ENCODE measurements at places on chromosomes 12 and 14.

- DNase-seq: no peak
These were observed 313.5 kb downstream of the ALG10 start for GRCh38 chr12:34335819-34336262.

- DNase-seq: no peak
These were observed 74.4 kb downstream of the TMX1 start for GRCh38 chr14:51314321-51315015.

DNA sequence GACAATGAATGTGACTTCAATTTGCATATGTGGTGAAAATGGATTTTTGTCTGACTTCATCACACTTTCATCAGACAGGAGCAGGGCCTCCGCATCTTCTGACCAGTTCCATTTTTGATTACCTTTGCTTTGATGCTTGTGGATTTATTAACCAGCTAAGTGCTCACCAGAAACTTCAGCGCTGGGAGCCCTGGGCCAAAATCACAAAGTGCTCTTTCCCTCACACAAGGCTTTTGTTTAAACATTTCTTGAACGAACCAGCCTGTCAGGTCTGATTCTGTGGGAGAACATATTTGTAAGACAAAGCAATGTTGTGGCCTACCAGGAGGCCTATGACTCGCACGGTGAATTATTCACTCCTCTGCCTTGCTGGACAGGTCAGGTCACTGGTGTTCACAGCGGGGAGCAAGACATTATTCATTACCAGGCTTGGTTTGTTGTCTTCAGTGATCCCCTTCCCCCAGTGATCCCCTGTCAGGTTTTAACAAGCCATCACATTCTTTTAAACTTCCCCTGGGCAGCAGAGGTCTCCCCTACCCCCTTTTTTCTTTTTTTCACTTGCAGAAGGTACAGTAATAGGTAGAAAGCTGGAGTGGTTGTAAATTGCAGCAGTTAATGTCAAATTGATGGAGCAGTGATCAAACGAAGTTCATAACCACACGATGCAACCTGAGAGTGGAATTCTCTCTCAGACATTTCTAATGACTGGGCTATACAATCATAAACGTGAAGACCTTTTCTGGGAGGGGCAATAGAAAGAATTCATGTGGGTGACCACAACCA, 167.5 kb upstream of the PRICKLE1 start:
- DNase-seq: peak; percentile 88

DNA sequence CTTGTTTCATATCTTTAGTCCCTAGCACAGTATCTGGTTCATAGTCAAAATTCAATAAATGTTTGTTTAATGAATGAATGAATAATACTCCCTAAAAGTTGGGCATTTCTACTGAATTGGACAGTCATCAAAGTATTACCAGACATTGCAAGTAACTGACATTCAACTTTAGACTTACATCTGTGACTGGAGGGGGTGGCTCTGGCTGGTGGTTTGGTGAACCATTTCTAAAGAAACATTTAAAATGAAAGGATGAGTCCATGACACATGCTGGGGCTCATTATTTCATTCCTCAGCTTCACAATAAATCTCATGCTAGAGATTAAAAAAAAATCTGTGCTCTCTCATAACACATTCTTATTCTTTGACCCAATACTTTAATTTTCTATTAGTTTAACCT, 20.6 kb upstream of the CSRNP2 start:
- DNase-seq: no peak

GRCh38 chr14:42319996-42320395, 713.3 kb downstream of the LRFN5 start:
- no peak for DNase-seq

DNA sequence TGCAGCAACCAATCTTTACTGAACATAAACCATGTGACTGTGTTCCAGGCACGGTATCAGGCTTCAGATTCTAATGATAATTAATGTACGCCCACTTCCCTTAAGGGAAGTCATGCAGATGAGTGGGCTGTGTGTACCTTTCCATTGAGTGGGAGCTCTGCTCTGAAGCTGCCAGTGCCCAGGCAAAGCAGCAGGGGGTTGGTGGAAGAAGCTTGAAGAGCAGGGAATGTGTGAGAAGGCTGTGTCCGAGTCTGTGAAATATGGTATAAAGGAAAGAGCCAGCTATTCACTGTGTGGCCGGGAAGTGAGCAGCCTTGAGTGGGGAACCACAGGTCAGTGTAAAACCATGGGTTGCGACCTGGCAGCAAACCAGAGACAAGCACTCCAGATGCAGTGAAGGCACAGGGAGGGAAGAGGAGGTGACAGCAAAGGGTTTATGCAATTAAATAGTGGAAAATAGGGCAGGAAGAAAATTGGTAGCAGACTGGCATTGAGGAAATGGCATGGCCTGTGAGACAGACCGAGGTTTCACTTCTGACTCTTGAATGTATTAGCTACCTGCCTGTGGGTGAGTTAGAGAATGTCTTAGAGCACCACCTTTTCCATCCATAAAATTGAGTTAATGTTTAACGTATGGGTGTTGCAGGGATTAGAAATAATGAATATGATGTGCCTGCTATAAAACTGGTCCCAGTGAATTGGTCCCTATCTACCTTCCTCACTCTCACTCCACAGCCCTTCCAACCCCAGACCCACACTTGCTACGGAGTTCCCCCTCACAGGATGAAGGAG, 116.4 kb downstream of the NTF3 start:
- no peak for DNase-seq

DNA sequence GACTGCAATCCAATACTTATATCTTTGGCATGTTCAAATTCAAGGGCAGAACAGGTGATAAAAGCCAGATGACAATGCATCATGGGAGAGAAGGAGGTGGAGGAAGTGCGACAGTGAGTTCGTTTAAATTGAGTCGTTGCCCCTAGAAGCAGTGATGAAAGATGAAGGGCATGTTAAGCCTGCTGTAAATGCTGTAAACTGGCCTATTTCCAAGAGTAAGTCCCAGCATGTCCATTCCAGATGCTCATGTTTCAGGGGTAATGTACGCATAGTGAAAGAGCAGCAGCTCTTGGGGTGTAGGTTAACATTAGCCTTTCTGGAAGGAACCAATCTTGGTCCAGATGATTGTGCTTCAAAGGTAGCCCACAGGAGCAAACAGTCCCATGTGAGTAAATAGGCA, 97.1 kb downstream of the C2CD5 start:
- no peak for DNase-seq

- DNase-seq: no peak
These were observed 6.3 kb downstream of the PPM1H start for GRCh38 chr12:62928632-62929031.

DNA sequence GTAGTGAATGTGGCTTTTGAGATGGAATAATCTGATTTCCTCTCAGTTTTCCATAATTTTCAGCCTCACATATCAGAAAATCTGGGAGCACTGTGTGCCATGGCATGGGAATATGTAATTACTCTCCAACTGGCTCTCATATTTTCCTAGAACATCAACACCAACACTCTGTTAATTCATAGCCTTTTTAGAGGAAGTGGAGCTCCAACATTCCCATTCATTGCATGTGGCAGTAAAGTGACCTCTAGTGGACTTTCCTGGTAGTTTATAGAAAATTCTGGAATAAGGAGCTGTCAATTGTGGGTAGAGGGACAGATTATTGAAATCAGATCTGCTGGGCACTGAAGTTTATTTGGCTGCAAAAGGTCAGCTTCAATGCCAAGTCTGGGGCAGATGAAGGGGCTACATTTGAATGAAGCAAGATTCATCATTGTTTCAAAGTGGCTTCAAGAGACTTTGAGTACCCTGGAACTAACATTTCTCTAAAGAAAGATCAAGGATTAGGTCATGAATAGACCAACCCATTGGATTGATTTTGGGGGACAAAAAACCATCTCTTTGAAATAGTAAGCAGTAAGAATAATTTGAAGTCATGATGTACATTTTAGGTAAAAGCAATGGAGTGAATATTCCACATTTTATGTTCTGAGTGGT, 23.6 kb upstream of the USP44 start:
- peak; percentile 10 for DNase-seq

- DNase-seq: no peak
These were observed 855.8 kb downstream of the FSCB start for GRCh38 chr14:43651185-43651787.

DNA sequence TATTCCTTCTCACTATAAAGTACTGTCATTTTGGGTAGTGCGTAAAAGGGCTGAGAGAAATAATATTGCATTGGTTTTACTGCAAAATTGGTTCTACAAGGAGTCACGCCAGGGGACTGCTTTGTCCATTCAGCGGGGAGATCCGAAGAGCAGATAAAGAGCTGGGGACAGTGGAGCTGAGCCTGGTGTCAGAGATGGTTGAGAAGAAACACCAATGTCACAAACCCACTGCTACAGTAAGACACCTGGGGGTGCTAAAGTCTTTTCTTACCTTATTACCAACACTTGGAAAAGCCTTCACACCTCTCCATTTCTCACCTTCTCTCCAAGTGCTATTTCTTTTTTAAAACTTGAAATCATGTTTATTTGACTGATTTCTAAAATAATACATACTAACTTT, 14.1 kb downstream of the IL31 start:
- no peak for DNase-seq

DNA sequence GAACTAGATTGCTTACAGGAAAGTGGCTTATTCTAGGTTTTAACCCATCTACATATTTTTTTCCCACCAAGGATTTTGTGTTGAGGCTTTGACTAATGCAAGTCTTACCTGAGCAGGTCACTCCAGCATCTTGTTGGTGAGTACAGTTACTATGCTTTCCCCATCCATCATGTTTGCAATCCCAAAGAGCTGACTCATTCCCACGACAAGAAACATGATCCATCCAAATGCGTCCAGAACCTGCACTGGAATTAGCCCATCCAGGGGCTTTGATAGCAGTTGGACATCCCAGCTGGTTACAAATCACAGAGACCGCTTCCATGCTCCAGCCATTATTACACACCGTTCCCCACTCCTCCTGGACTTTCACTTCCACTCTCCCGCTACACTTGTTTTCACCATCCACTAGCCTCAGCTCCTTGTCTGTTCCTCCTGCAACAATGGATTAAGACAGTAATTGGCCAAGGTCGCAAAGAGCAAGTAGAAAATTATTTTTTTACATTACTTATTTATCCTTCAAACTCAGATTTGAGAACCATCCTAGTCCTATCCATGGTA, 2.5 kb downstream of the CD163 start:
- DNase-seq: peak; percentile 41

GRCh38 chr14:51203881-51204280, 36.2 kb upstream of the TMX1 start:
- DNase-seq: no peak

DNA sequence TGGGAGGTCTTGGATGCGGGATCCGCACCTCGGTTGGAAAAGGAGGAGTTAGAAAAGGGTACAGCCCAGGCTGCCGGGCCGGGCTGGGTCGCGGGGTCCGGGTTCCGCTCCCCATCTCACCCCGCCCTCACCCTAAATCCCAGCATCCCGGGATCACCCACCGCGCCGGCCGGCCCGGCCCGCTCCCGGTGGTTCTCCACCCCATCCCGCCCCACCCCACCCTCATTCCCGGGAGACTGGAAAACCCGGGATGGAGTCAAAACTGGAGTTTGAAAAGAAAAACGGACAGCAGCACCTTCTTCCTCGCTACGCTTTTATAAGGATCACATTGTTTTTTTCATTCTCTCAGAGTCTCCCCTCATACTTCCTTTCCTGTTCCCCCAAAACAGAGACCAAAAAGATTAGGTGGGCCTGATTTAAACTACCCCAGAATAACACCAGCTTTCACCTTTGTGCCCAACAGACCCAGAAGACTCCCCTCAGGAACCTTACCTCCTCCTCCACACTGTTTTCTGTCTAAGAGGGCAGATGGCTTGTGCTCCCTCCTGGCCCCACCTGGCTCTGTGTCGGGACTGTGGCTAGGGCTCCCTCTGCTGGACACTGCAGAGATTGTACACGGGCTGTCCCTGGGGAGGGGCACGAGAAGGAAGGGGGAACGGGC, 2.8 kb downstream of the GLI1 start:
- DNase-seq: peak; percentile 54

GRCh38 chr12:40002178-40003169, 103.4 kb downstream of the SLC2A13 start:
- no peak for DNase-seq

- no peak for DNase-seq
These were observed 1.1 kb downstream of the ARHGAP5 start for GRCh38 chr14:32078023-32078857.

DNA sequence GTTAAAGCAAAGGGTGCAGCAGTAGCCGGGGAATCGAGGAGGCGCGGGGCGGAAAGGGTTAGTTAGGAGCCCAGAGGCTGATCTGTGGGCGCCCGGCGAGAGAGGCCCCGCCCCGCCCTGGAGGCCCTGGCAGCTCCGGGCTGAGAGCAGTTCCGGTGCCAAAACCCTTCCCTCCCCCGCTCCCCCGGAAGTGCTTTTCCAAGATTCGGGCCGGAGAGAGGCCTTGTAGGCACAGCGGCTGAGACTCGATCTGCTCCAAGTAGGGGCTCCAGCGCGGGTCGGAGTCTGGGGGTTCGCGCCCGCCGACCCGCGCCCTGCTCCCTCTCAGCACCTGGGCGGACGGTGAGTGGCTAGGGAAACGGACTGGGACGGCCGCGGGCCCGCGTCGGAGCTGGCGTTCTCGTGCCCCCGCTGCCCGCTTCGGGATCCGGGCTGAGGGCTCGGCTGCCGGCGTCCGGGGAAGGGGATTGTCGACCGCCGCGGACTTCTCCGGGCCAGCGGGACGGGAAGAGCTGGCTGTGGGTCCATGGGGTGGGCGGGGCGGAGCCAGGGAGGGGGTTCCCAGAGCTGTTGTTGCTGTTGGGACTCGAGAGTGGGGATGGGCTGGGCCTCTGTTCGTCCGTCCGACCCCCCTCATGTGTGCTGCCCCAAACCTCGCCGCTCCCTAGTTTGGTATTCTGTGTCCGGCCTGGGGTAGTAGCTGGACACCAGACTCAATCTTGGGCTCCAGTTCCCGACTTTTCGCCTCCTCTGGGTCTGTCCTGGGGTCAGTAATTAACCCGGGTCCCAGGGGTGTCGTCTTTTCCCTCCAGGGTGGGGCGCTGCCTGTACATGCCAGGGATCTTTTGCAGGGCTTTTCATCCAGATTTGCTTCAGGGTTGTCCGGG, at the start of gene FRS2:
TSS of gene FRS2 (plus strand) at position 200 of the 887 bp plus-strand sequence. CDS start 98,643 bp downstream, outside the sequence.
- peak; percentile 62 for DNase-seq

DNA sequence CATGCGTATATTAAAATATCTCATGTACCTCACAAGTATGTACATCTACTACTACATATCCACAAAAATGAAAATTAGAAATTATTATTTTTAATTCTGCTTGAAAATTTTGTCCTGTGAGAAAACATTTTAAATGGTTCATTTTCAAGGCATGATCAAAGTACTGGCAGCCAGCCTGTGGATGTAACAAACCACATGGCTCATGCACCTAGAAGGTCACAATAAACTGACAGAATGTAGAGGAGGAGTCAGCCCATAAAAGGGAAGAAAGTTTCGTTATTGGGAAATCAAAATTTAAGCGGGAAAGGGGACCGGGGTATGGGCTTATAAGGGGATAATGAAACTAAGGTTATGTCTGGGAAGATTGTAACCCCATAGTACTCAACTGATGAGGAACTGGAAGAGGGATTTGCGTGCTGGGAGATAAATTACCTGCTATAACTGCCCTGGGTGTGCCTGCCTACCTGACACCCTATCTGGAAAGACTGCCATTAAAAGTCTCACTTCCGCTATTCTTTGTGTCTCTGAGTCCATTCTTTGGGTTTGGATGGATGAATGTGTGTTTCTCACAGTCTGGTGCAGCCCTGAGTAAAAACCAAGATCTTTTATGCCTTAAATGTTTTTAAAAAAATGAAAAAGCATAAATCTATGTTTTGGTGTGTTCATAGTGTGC, 62.2 kb upstream of the PCED1B start:
- DNase-seq: no peak

- no peak for DNase-seq
These were observed 44.9 kb downstream of the EFCAB11 start for GRCh38 chr14:89909586-89909985.
